ENCODE measurements at places on chromosomes 6 and 20.

GRCh38 chr6:3987053-3987452 lies 91.9 kb downstream of the FAM217A start:
- no peak for DNase-seq

- DNase-seq: no peak
These were observed 468.3 kb downstream of the CDC5L start for GRCh38 chr6:44855562-44856411.

- no peak for DNase-seq
These were observed 894 bp downstream of the PYGB start for GRCh38 chr20:25248786-25249172.

- DNase-seq: no peak
These were observed 150.1 kb downstream of the COL9A1 start for GRCh38 chr6:70152786-70153185.

- DNase-seq: no peak
These were observed 72.8 kb upstream of the BLCAP start for GRCh38 chr20:37600486-37600885.

- no peak for DNase-seq
These were observed 39.9 kb upstream of the SAMD5 start for GRCh38 chr6:147468634-147469033.

- DNase-seq: no peak
These were observed 7.5 kb upstream of the CD164 start for GRCh38 chr6:109389650-109390274.

DNA sequence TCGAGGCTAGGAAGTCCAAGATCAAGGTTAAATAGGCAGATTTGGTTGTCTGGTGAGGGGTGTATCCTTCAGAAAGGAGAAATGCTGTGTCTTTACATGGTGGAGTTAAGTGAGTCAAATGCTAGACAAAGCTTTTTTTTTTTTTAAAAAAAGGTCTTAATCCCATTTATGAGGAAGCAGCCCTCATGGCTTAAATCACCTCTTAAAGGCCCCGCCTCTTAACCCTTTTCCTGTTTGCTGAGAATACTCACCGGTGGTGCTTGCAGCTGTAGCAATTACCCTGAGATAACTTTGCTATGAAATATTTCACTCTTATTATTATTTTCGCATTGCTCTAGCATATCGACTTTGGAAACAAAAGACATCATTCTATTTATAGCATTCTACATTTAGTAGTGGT lies 30.8 kb downstream of the FBXO30 start:
- no peak for DNase-seq

DNA sequence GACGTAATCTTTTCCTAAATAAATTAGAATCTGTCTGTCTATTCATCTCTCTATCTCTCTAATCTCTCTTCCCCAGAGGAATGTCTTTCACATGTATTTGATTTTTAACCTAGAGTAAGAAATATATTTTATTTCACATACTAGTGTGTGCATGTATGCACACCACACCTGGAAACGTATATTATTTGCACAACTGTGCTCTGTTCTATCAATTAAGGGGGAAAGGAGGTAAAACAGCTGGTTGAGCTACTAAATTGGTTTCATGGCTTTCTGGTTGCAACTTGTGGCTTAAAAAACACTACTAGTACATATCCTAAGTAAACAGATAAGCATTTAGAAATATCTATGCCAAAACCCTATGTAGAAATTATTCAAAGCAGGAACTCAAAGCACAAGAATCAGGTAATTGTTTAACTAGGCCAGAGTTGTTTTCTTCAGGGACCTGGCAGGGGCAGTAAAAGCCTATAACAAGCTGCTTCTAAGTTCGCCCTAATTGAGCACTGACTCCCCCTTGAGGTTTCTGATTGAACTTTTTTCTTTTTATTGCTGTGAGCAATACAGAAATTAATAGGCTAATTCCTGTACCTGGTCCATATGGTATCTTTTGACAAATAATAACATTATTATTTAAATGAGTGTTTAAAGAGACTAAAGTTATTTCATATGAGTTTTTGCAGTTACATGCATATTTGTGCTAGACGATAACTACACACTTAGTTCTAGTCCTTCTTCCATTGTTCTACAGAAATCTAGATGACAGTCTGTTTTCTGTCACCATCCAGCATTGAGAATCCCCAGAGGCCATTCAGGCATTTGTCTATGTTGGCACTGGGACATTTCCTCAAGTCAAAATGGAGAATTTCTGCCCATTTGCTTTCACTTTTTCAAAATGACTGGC lies 88.6 kb downstream of the MCHR2 start:
- DNase-seq: no peak

DNA sequence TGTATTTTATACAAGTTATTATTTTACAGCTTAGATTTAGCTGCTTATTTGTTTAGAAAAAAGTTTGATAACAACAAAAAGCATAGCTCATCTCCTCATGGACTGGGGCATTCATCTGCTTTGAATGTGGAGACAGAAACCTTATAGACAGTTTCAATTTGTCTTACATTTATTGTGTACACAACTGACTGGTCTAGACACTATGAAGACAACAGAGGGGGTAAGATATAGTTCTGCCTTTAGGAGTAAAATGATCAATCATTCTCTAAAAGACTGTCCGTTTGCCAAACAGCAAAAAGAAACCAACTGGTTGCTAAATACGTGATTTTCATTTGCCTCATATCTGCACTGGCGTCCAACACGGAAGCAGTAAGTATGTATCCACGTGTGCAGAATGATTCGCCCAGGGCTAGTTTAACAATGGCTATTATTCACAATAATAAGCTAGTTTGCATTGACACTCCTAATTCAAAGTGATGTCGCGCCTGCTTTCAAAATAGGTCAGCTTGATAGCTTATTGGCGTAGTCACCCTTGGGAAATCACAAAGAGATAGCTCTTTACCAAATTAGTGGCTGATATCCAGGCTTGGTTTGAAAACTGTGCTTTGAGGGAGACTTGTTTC lies 153.6 kb downstream of the BMP2 start:
- no peak for DNase-seq

DNA sequence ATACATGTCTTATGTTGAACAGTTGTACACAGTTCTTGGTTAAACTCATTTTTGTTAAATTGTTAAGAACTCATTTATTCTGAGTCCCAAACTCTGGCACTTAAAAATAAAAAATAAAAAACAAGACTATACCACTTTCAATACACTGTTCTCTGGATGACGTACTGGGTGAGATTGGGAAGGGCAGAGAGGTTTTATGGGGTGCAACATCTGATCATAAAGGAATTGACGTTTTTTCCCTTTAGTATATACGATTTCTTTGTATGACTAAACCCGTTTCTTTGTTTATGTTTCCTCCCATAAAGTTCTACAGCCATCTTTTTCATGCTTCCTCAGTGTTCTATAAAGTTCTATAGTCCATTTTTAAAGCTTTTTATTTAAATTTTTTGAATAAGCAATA lies 69.1 kb downstream of the TRMT11 start:
- no peak for DNase-seq

- DNase-seq: no peak
These were observed 182.4 kb downstream of the TSHZ2 start for GRCh38 chr20:53154540-53154939.

- no peak for DNase-seq
These were observed 6.7 kb downstream of the TGIF2 start for GRCh38 chr20:36579996-36580545.

DNA sequence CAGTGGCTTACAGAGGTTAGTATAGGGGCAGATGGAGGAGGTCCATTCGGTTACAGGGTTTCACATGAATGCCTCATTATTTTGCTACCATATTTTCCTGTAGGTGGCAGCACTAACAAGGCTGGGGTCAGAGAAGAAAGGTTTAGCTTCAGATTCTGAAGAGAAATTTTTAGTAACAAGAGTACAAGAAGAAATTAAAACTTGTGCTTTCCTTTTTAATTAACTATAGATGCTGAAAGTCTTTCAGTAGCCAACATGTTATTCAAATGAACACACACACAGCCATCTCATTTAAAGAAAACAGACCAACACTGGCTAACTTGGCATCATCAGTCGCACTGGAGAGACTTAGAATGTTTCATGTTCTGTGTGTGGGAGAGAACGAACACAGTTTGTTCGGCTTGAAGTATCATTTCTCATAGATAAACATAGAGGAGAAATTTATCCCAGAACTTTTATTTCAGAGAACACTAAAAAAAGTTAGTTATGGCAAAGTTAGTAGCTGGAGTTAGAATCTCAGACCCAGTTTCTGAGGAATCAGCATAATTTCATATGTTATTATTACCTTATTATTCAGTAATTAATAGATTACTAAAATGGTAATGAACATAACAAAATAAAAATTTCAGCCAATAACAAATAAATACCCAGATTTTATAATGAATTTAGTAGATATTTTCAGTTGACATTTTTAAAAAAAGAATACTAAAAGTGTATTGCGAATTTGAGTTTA lies 314.0 kb upstream of the RSPO3 start:
- no peak for DNase-seq

- DNase-seq: no peak
These were observed 12.1 kb downstream of the EXOC2 start for GRCh38 chr6:680666-681340.

DNA sequence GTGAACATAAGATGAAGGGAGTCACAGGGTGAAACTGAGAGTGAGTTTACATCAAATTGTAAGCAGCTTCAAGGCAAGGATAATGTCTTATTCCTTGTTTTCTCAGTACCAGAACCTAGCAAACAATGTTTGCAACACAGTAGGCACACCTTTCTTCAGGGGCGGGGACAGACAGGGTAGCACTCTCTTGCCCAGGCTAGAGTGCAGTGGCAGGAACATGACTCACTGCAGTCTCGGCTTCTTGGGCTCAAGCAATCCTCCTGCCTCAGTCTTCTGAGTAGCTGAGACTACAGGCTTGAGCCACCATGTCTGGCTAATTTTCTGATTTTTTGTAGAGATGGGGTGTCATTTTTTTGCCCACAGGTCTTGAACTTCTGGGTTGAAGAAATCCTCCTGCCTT lies 299.8 kb downstream of the CD83 start:
- DNase-seq: no peak

- DNase-seq: no peak
These were observed 46.2 kb upstream of the EEF1A1 start for GRCh38 chr6:73566954-73567591.

DNA sequence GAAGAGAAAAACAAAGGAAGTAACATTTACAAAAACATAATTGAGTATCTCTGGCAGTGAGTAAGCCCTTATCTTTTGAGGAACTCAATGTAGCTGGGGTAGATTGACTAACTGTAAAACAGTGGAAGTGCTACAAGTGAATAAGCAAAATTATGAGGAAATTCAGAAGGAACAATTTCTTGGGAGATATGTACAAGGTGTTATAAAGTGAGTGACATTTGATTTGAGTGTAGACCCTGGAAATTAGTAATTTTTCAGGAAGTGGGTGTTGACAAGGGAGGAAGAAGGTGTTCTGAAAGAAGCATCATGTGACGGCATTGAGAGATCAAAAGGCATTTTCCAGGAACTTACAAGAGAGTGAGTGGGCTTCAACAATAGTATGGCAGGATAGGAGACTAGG lies 22.2 kb downstream of the XRN2 start:
- no peak for DNase-seq

GRCh38 chr6:99590728-99591672 lies 15.6 kb upstream of the PRDM13 start:
- DNase-seq: no peak
